Glutamatergic neuron (in vitro differentiated cells): ENCODE measurements at places on chromosomes 4 and X. TPM values are rescaled to one million over a fixed set of nuclear protein-coding genes. Genes with fewer than 3 reads are reported as not detected.
A peak's percentile ranks its signal among the peaks of the same experiment; 100 is the strongest.

- H3K27ac ChIP-seq, result no peak overlapping the region
- peak; percentile 25 for DNase-seq
- H3K36me3 ChIP-seq, result no peaks in the 10 kb centered on the region
Measured at GRCh38 chr4:69025191-69025998, 70.9 kb upstream of the UGT2B7 start.

DNA sequence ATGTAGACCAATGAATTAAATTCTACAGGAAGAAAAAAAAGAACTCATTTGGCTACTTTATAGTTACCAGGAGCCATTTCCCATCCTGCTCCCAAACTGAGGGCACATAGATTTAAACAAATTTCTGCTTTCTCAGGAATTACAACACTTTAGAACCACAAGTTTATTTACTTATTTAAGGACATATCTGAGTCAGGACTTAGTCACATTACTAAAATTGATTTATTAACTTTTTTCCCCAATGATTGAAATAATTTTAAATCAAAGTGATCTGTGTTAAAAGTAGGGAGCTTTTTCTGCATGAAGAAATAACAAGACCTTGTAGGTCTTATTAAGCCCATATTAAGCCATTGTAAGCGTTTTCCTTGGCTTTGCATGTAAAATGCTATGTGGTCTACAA, 291.0 kb upstream of the HAND2 start:
- no peak overlapping the region for H3K4me3 ChIP-seq
- no peaks in the 10 kb centered on the region for H3K36me3 ChIP-seq
- no peak for DNase-seq
- H3K27me3 ChIP-seq, result no peaks in the 10 kb centered on the region
- H3K4me1 ChIP-seq, result no peaks in the 10 kb centered on the region

- H3K27me3 ChIP-seq, result peaks cover 18% of the 10 kb centered on the region
- H3K36me3 ChIP-seq, result no peaks in the 10 kb centered on the region
- H3K27ac ChIP-seq, result no peak overlapping the region
- peak overlapping the region; percentile 95 for H3K4me3 ChIP-seq
Measured at GRCh38 chr4:105148356-105148755, 1.7 kb downstream of the TET2 start.

Gene REPS2
- 3.1 TPM for total RNA-seq

Gene FAM47E
- total RNA-seq, result 2.9 TPM
